Activated CD8-positive, alpha-beta memory T cell treated with anti-CD3 and anti-CD28 coated beads for 36 hours (primary cell): ENCODE measurements at places on chromosomes 1 and 21. TPM values are rescaled to one million over a fixed set of nuclear protein-coding genes. Genes with fewer than 3 reads are reported as not detected.

The BLACAT1 gene
- 0.06 TPM for total RNA-seq

The LMOD1 gene
- total RNA-seq = not detected

The SHE gene
- total RNA-seq = not detected

The ALPL gene
- total RNA-seq = not detected

The ELF3 gene
- 0.10 TPM for total RNA-seq

The FAM163A gene
- total RNA-seq = not detected

The RPS6KC1 gene
- 5.6 TPM for total RNA-seq

The OR2AK2 gene
- total RNA-seq = not detected

The TRPM2 gene
- total RNA-seq = 6.5 TPM

The NBPF4 gene
- 0.11 TPM for total RNA-seq

The ZFP69B gene
- 4.2 TPM for total RNA-seq

The KRTAP13-2 gene
- total RNA-seq = not detected

The FAM177B gene
- total RNA-seq = not detected

The TMEM82 gene
- not detected for total RNA-seq

The S100A16 gene
- total RNA-seq = not detected

The AKR1A1 gene
- 203 TPM for total RNA-seq

The GIPC2 gene
- total RNA-seq = 0.13 TPM

The FCGR2B gene
- not detected for total RNA-seq

The BNIPL gene
- 0.90 TPM for total RNA-seq

The PPIAL4G gene
- total RNA-seq = not detected

The OR2L3 gene
- total RNA-seq = not detected

The HOOK1 gene
- 4.6 TPM for total RNA-seq

The SLC6A9 gene
- 12.2 TPM for total RNA-seq

The DNM3 gene
- total RNA-seq = 0.78 TPM

The CTSK gene
- 1.9 TPM for total RNA-seq

The SMPDL3B gene
- total RNA-seq = 0.63 TPM

The LYPLAL1 gene
- total RNA-seq = 20.4 TPM

The ISG20L2 gene
- total RNA-seq = 69.9 TPM

The SLC1A7 gene
- not detected for total RNA-seq

The GOLT1A gene
- total RNA-seq = not detected

The LHX4 gene
- total RNA-seq = not detected

The CYP4A11 gene
- not detected for total RNA-seq

The HS2ST1 gene
- 23.6 TPM for total RNA-seq

The BMP8B gene
- 0.94 TPM for total RNA-seq

The NEXN gene
- total RNA-seq = 0.31 TPM

The SPRR2B gene
- not detected for total RNA-seq

The TNNT2 gene
- not detected for total RNA-seq

The AIM2 gene
- total RNA-seq = 64.9 TPM

The PPCS gene
- 43.0 TPM for total RNA-seq

The EFNA3 gene
- 3.5 TPM for total RNA-seq

The NR5A2 gene
- not detected for total RNA-seq

The FCMR gene
- total RNA-seq = 56.4 TPM

The IPO9 gene
- 74.7 TPM for total RNA-seq

The CD58 gene
- 29.1 TPM for total RNA-seq

The S100A13 gene
- total RNA-seq = 5.1 TPM

The FMO1 gene
- total RNA-seq = not detected

The HYI gene
- total RNA-seq = 4.8 TPM

The PRKAA2 gene
- not detected for total RNA-seq

The PHTF1 gene
- 19.7 TPM for total RNA-seq

The MYBPH gene
- total RNA-seq = not detected
